ENCODE measurements at places on chromosomes 5 and 9.

DNA sequence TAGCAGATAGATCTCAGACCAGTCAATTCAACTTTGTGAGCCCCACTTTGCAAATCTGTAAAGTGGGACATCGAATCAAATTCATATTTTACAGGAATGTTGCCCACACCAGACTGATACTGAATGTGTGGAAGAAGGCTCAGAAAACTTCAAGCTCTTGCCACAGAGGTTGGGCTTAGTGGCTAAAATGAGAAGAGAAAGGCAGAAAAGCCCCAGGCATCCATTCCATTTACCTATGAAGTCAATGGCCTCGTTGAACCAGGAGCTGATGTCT lies 1.7 kb downstream of the DUSP1 start:
- no peak for DNase-seq

GRCh38 chr5:128339585-128339984 lies 198.5 kb downstream of the FBN2 start:
- DNase-seq: no peak

- DNase-seq: no peak
These were observed 207.3 kb downstream of the SAXO1 start for GRCh38 chr9:18825656-18826170.

DNA sequence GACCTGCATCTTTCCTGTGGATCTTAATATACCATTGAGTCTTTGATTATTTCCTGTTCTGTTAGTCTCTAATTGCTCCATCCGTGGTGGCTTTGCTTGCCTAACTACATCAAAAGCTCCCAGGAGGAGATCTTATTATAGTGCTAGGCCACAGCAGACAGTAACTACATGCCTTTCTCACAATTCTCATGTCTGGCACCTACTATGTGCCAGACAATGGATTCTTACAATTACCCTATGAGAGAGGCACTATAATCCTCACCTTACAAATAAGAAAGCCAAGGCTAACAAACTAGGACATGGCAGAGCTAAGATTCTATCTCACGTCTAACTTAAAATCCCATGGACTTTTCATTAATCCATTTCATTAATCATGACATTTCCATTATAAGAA lies 70.3 kb upstream of the TARS1 start:
- no peak for DNase-seq

DNA sequence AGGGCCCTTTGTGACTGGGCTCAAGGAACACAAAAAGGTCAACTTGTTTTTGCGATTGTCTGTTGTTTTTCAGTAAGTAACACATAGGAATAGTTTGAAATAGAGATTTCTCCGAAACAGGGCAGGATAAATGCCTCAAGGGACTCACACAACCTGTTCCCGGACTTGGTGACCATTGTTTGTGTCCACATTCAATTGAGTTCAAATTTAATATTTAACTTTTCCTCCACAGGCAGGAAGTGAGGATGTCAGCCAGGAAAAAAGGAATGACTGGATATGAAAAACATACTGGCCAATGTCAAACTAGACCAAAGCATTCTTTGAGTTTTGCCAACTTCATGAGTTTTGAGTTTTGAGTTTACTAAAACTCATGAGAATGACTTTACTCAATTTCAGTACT lies 72.7 kb downstream of the SPATA31C2 start:
- no peak for DNase-seq

- no peak for DNase-seq
These were observed 837.1 kb upstream of the C9orf72 start for GRCh38 chr9:28410411-28410810.

- no peak for DNase-seq
These were observed 5.5 kb upstream of the SET start for GRCh38 chr9:128683340-128684064.

DNA sequence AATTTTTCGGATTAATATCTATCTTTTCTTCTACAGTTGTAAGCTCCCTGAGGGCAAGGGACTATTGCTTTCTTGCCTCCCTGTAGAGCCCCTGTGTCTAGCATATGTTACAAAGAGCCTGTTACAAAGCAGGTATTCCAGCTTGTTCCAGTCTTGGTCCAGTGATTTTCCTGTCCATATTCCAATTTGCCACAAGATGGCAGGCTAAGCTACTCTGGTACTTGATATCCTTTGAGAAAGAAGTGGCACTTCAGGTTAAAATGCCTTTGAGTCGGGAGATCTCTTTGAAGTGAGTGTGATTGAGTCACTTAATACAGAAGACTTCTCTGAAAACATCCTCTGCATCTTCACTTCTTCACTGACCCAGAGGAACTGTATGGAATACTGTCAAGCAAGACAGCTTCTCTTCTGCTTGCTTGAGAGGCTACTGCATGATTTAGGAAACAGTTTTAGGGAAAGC lies 24.5 kb downstream of the CAVIN4 start:
- no peak for DNase-seq

GRCh38 chr9:105296877-105297287 lies 52.4 kb downstream of the SLC44A1 start:
- no peak for DNase-seq

GRCh38 chr5:128539038-128539429 lies 989 bp upstream of the FBN2 start:
- no peak for DNase-seq

GRCh38 chr9:120935383-120935857 lies 8.8 kb upstream of the TRAF1 start:
- DNase-seq: no peak

DNA sequence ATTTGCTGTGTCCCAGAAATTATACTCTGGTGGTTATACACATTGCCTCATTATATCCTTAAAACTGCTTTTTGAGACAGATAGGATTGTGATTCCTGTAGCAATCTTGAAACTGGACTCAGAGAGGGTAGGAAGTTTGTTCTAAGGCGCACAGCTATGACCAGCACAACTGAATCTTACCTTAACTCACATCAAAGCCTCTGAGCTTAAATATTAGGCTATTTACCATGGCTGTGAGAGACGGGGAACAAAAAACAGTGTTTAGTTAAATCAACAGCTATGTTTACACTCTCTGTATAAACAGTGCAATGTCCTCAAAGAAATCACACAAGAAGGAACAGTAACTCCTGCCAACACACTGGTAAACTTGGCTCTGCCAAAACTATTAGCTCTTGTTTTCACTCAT lies 50.9 kb upstream of the TUT7 start:
- no peak for DNase-seq

DNA sequence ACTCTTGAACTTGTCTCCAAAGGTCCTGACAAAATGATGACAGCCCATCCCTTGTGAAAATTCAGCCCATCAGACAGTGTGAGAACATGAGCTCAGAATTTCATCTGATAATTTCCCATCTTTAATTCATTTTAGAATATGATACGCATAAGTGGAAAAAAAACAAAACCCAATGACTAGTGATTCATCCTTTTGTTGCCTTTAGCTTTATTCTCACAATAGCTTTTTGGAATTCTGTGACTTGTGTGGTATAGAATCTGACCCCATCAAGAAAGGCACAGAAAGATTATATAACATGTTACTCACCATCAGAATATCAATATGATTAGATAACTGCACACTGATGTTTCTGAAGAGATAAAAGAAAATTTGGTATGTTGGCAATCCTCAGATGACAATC lies 16.1 kb upstream of the TMED7 start:
- DNase-seq: no peak

- DNase-seq: no peak
These were observed at the start of gene SPINK6 for GRCh38 chr5:148202531-148203203. Gene SPINK6 (plus strand): TSS chr5:148203042. CDS start chr5:148203097, 55 bp downstream.

DNA sequence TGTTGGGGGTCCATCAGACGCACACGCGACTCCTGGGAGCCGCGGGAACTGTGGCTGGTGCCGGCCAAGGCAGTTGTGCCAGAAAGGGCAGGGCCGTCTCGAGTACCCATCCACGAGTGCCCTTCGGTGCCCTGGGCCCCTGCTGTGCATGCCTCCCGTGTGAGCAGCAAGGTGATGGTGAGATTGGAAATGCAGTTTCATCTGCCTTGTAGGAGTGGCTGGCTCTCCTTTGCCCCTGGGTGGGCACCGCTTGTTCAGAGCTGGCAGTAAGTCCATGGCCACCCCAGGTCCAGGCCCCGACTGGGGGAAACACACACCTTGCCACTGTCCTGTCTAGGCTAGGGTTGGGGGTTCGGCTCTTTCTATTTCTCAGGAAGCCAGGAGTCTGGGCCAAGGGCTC lies 5.7 kb downstream of the NKD2 start:
- no peak for DNase-seq

GRCh38 chr9:122036988-122037387 lies 56.1 kb downstream of the TTLL11 start:
- DNase-seq: no peak

DNA sequence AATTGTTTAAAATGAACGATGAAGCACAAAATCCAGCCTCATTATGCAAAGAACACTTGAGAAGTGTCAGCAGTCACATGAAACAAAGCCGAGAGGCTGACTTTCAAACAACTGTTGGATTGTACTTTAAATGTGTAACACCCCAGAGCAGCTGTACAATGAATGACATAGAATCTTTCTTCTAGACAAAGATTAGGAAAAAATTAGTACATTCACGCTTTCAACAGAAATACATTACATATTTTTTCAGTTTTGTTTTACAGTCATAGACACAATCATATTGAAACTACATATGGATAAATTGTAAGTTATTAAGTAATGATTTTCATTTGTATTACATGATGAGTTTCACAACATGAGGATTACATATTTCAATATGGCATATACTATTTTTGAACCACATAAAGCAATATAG lies 10.6 kb upstream of the AGXT2 start:
- DNase-seq: no peak

- DNase-seq: no peak
These were observed 95.9 kb upstream of the PCSK1 start for GRCh38 chr5:96528826-96529474.

GRCh38 chr9:93827545-93828330 lies 127.4 kb downstream of the BARX1 start:
- DNase-seq: peak; percentile 12

DNA sequence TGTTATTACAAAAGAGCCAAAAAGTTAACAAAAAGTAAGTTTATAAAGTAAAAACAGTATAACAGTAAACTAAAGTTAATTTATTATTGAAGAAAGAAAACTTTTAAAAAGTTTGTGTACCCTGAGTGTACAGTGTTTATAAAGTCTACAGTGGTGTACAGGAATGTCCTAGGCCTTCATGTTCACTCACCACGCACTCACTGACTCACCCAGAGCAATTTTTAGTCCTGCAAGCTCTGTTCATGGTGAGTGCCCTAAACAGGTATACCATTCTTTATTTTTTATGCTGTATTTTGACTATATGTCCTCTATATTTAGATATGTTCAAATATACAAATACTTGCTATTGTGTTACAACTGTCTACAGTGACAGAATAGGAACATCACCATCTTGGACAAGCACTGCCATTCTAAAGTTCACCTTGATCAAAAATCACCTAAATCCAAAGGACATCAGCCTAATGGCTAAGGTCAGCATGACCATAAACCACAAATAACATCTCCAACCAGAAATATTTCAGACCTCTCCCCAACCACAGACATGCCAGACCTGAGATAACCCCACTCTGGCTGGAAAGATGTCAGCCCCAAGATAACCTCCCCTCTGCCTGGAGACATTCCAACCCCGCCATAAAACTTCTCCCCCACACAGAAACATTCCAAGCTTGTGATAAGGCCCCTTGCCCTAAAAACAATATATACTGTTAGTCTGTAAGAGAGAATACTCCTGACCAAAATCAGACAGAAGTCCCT lies 56.1 kb downstream of the AGXT2 start:
- DNase-seq: no peak

- no peak for DNase-seq
These were observed 96.3 kb downstream of the TTLL11 start for GRCh38 chr9:121996783-121997182.

DNA sequence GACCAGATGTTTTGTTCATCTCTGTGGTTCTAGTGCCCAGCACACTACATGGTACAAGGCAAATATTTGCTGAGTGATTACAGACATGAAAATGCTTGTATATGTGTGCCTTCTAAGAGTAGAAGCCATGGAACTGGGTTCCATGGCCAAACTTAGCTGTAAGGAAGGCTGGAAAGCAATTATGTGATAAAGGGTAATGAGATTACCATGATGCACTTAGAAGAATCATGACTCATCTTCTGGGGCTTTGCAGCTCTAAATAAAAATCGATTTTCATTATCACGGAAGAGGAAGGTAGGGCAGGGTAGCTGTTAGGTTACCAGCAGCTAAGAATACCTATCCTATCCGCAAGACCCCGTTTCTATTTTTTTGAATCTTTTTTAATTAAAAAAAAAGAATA lies 28.0 kb downstream of the RFK start:
- no peak for DNase-seq

GRCh38 chr5:4335078-4335477 lies 739.4 kb downstream of the IRX1 start:
- DNase-seq: no peak

DNA sequence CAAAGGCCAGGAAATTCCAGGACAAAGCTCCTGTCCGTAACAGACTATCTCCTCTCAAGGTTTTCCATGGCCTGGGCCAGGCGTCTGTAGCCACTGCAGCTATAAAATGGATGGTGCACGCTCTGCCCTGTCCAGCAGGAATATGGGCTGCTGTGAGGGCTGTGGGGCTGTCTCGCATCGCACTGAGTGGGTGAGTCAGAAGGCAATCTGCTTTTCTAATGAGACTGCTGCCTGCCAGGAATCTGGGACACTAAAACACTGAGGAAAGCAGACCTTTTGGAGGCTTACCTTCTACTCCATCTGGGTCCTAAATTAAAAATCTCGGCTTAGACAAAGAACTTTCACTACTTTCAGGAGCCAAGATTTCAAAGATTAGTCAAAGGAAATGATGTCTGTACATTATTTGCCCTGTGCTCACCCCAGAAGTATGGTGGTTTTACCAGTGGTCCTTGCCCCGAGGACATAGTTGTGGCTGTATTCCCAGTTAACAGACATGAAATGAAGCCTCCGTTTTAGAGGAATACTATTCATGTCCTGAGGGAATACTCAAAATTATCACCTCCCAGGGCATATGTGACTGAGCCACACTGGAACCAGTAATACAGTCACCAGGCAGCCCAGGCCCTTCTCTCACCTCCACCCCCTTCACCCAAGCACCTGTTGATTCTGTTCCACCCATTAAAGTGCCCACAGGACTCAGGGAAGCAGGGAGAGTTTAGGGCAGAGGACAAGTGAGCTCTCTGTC lies 56.4 kb downstream of the PFDN1 start:
- DNase-seq: no peak

- no peak for DNase-seq
These were observed 341.4 kb downstream of the ARHGEF28 start for GRCh38 chr5:73967347-73967746.
